ENCODE measurements at places on chromosomes 12 and 14.

DNA sequence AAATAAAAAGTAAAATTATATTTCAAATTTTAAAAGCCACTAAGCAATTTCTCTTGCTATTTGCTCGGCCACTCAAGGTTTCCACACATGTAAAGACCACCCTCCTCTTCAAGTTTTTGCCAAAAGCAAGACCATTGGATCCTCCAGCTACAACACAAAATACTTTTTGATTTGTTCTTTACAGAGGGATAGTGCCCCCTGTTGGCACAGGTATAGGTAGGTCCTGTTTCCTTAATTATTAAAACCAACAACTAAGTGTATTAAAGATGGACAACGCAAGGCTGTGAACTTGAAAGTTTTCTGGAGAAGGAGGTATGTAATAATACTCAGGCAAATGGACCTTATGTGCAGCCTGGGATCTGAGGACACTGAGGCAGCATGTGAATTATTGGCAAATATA is 23.8 kb downstream of the ATP6V1D start:
- no peak for DNase-seq

- DNase-seq, result no peak
Measured at GRCh38 chr14:95493503-95493902, 22.9 kb downstream of the SYNE3 start.

DNA sequence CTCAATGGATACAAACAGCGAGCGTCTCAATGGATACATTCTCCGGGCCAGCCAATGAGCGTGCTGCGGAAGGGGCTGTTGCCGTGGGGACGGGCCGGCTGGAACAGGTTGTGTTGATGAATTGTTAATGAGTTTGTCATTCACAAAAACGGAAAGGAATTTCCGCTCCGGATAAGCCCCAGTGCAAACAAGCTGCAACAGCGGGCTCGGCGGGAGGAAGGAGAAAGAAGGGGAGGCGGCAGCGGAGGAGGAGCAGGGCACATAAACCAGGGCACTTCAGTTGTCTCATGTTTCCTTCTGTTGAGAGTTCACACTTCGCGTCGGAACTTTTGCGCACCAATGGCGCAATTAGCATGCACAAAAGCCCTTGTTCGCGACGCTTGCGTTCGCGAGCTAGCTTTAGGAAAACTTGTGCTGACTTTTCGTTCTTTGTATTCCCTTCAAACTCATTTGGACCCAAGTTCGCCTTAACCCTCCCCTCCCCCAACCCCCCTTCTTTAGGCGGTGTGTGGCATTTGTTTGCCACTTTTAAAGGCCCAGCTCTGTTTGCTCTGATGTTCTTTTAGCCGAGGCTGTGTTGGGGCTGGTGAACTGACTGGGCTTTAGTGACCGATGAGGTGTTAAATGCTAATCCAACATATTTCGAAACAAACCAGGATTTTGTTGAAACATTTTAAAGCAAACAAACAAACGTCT is at the start of gene DUSP6:
Gene DUSP6 (minus strand): TSS at position 10 of the 696 bp plus-strand sequence. CDS start 462 bp downstream, outside the sequence.
- DNase-seq, result peak; percentile 90

DNA sequence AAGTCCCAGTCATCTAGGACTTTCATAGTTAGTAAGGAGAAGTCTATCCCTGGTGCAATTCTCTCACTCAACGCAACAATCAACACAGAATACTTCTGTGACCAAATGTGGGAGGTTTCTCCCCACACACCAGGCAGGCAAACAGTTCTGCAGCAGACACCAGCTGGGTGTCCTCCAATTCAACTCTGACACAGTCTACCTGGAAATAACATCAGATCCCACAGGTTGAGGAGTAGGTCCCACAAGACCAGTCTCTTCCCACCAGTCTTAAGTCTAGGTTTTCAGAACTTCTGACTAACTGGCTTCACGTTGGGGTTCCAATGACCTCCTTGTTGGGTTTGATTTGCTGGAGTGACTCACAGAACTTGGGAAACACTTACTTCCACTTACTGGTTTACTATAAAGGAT is 14.8 kb downstream of the ACOT6 start:
- no peak for DNase-seq

DNA sequence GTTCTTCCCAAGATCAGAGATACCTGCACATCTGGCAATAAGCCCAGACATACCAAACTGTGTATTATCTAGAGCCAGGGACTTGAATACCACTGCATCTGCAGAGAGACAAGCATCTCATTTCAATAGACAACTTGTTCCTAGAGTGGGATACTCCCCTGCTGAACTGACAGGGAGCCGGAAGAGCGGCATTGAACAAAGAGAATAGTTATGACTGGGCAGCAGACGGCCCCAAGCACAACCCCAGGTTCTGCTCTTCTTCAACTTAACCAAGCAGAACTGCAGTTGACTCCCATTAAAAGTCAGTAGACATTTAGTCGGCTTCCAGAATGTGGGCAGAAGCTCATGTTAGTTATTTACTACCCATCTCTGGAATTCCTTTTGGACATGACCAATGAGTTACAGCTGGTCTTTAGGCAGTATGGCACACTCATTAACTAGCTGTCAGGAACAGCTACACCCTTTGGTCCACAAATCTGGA is 112.9 kb downstream of the HMGA2 start:
- DNase-seq, result no peak

GRCh38 chr14:65846196-65846868 is 433.8 kb downstream of the FUT8 start:
- no peak for DNase-seq

- peak; percentile 6 for DNase-seq
Measured at GRCh38 chr12:131280426-131280825, 326.7 kb downstream of the ADGRD1 start.

GRCh38 chr12:64194333-64195149 is 27.6 kb downstream of the KICS2 start:
- no peak for DNase-seq

DNA sequence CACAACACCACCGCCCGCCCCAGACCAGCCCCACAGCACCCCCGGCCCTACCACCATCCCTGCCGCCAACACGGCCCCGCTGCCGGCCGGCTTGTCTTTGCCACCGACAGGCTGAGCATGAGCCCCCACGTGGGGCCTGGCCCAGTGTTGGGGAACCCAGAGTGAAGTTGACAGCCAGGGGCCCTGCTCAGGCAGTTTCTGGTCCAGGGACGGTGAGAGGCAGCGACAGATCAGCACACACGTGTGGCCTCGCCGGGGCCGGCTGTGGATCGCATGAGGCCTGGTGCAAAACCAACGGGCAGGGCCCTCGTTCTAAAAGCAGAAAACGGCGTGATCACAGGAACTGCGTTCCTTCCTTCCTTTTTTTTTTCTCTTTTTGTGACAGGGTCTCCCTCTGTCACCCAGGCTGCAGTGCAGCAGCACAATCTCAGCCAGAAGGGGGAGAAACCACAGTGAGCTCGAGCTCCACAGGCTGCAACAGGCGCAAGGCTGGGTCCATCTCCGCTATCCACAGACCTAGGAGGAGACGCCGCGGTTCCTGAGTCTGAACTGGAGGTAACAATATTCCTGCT is 50.5 kb upstream of the FBRSL1 start:
- no peak for DNase-seq

- DNase-seq, result no peak
Measured at GRCh38 chr12:9761419-9761781, 699 bp upstream of the CD69 start.

GRCh38 chr12:45532113-45532512 is 197.4 kb upstream of the ARID2 start:
- no peak for DNase-seq

DNA sequence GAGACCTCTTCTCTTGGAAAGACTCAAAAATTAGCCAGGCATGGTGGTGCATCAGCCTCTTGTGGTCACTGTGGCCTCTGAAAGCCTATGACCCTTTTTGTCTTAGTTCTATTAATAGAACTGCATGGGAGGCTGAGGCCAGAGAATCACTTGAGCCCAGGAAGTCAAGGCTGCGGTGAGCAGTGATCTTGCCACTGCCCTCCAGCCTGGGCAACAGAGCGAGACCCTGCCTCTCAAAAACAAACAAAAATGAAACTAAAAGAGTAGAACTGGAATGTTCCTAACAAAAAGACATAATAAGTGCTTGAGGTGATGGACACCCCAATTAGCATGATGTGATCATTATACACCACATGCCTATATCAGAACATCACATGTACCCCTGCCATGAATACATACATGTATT is 197.0 kb upstream of the EEA1 start:
- no peak for DNase-seq

GRCh38 chr12:104649217-104649824 is 192.6 kb downstream of the CHST11 start:
- no peak for DNase-seq

- no peak for DNase-seq
Measured at GRCh38 chr12:58583529-58583928, 336.8 kb downstream of the LRIG3 start.

DNA sequence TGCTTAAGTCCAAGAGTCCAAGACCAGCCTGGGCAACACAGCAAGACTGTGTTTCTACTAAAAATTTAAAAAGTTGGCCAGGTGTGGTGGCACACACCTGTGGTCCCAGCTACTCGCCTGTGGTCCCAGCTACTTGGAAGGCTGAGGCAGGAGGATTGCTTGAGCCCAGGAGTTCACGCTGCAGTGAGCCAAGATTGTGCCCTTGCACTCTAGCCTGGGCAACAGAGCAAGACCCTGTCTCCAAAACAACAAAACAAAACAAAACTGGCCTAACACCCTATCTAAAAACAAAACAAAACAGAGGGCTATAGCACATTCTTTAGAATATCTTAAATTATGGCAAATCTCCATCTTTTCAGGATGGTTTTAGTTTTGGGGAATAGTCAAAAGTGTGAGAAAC is 3.1 kb upstream of the LYZ start:
- no peak for DNase-seq

DNA sequence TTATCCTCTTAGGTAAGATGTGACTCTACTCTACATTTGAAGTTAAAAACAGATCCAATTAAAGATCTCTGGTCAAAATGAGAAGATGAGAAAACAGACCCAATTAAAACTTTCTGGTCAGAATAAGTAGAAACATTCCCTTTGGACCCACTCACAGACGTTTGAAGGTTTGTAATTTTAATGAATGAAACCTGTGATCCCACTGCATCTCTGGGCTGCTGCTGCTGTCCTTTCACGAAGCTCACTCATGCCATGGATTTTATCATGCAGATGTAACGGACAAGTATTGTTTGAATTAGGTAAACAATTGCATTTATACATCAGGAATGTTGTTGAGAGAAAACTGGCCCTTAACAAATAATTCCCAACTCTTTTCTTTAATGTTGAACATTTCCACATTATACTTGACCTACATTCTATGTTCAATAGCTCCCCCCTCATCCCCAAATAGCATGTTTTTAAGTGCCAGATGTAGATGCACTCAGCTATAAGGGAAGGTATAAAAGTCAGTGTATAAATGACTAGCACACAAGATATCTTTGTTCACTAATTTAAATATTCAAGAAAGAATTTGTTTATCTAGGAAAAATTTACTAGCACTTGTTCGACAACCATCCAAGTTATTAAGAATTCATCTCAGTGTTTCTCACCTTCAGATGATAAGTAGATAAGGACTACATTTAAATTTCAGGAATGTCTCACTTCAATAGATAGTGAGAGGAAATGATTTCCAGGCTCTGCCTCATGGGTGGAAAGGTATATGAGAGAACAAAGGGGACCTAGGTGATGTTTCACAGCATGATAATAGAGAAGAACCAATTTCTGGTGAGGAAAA is 202.3 kb upstream of the LMNTD1 start:
- DNase-seq, result no peak

DNA sequence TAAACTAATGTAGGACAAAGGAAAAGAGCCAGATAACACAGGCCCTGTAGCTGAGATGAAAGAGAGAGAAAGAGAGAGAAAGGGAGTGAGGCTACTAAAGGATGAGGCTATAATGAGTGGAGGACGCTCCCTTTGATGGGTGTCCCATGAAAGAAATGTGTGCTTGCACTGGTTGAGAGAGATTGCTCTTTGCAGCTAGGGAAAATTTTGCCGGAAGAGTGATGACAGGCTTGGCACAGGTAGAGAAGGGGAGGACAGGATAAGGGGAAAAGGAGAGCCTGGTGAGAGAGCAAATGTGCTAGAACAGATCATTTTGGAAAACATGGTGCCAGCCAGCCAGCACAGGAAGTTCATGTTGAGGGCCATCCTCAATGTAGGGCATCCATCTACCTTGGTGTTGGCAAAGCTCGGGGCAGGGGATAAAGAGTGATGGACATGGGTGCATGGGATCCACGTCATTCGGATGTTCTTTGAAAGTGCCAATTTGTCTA is 248.6 kb downstream of the BTG1 start:
- no peak for DNase-seq

DNA sequence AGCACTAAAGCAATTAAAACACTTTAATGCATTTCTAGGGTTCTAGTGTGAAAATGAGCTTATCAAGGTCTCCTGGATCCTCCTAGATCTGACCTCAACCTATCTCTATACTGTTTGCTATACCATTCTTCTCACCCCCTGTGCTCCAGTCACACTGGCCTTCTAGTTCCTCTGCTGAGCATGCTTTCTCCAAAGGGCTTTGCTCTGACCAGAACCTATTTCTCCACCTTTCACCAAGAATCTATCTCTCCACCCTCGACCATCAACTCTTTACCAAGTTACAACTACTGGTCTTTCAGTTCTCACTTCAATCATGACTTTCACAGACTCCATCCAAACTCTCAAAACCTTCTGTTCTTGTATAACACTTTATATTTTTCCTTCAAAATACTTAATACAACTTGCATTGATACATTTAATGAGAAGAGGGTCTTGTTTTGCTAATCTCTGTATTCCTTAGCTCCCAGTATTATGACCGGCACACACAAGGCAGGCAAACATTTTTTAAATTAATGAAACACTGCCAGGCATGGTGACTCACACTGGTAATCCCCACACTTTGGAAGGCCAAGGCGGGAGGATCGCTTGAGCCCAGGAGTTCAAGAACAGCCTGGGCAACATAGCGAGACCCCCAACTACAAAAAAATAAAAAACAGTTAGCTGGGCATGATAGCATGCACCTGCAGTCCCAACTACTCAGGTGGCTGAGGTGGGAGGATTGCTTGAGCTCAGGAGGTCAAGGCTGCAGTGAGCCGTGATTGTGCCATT is 22.8 kb downstream of the PPP1R12A start:
- no peak for DNase-seq

All from activated naive CD8-positive, alpha-beta T cell treated with anti-CD3 and anti-CD28 coated beads, Interleukin-2, amount 10 ng/mL, durations not matched to agents 7 days and 5 days (primary cell).